ENCODE measurements at places on chromosomes 12 and 14.

DNA sequence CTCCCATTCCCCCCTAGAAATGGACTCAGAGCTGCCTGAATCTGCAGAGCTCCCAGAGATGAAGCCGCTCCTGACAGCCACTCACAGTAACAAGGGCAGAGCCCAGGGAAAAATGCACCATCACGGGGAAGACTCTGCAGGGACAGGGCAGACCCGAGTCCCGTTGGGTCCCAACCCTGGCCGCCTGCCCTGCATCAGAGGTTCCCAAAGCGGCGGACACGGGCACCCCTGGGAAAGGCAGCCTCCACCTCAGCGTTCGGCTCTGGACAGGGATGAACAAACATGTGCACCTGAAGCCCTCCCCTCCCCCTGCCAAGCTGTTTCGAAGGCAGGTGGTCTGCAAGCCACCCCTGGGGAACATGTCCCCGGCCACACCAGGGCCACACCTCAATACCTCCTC lies 320.4 kb downstream of the ADGRD1 start:
- no peak for DNase-seq

DNA sequence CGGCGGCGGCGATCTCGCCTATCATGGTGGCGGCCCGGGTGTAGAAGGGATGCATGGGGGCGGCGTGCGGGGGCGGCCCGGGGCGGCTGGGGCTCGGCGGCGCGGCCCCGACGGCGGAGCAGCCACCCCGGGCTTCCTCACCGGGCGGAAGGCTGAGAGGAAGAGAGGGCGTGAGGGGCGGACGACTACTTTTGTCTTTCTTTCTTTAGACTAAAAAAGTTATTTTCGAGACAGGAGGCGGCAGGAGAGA lies 240 bp downstream of the BTG1 start:
- DNase-seq = no peak

DNA sequence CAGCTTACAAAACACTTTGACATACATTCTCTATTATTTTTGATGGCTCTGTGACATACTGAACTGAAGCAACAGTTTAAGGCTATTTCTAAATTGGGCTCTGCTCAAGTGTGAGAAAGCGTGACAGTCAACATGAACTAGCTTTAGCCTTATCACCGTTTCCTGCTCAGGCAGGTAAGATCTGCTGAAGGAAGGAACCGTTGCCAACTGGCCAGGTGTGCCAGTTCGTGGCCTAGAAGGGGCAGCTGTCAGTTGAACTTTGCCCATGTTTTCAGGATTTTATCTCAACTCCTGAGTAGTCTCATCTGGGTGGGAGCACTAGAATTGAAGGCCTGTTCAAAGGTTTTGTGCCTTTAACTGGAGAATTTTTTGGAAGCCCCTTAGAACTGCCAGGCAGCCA lies 79.5 kb downstream of the ETV6 start:
- DNase-seq = no peak

DNA sequence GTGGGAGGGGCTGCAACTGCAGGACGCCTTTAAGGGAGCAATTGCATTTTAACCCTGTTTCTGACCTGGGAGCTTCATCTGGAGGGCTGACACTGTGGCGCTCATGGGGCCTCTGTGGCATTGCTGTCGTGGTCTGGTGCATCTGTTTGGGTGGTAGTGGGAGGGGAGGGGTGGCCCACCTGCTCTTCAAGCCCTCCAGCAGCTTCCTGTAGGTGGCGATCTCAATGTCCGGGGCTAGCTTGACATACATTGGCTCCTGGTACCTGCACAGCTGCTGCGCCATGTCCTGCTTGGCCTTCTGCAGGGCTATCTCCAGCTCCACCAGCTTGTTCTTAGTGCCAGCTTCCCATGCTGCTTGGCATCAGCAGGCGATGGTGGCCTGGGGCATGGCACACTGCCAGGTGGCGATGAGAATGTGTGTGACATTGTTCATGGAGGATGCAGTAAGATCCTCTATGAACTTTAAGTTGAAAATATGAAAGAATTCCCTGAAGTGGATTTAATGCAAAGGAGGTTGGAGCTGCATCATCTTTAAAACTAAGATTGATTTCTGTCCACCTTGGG lies 7.7 kb upstream of the KRT82 start:
- DNase-seq = no peak

DNA sequence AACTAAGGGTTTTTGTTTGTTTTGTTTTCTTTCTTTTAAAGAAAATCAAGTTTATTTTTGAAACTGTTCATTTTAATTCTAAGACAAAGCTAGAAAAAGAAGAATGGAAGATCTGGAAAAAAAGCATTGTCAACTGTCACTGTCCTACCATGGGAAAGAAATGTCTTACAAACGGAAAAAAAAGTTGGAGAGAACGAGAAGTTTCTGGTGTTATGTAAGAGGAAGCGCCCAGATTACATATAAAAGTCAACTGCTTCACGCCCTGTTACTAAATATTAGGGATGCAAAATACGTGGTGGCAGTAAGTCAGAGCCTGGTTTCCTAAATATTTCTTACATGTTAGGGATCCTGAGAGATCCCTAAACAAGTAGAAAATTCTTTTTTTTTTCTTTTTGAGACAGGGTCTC lies 14.3 kb upstream of the FBXL14 start:
- DNase-seq = no peak

DNA sequence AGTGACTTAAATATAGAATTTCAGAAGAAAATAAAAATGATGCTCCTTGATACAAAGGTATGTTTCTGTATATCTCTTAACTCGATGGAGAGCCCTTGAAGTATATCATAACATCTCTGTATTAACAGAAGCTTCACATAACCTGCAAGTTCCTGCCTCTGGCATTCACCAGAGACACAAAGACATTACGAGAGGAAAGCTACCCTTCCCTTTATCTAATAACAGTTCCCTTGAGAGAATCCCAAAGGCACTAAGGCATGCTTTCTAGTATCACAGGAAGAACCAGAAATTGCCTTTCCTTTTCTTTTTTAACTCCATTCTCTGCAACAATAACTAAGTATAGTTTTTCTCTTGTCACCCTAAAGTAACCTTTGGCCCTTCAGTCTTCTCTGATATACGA lies 164.5 kb downstream of the MGAT4C start:
- DNase-seq = no peak

GRCh38 chr14:101820283-101820798 lies 58.8 kb downstream of the PPP2R5C start:
- no peak for DNase-seq

- peak; percentile 19 for DNase-seq
These were observed 274.7 kb downstream of the SLC6A15 start for GRCh38 chr12:84637926-84638325.

GRCh38 chr12:12210983-12211382 lies 55.9 kb downstream of the LRP6 start:
- no peak for DNase-seq
